ENCODE measurements at places on chromosomes 5 and 9. TPM values are rescaled to one million over a fixed set of nuclear protein-coding genes. Genes with fewer than 3 reads are reported as not detected.

DNA sequence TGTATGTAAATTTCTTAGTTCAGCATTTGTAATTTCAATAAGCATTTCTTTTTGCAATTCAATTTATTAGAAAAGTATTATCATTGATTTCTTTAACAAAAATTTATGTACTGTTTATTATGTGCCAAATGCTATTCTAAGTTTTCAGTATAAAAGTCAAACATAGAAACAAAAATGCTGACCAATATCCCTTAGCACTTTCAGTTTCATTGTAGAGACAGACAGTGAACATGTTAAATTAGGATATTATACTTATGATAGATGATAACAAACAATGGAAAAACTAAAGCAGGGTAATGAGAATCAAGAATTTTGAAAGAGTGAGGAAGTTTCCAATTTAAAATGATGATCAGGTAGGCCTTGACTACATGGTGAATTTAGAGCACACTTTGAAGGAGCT is 1106.0 kb downstream of the TAF11L14 start:
- no peak for DNase-seq

- no peak for DNase-seq
Measured at GRCh38 chr5:88364991-88365390, 96.3 kb upstream of the TMEM161B start.

DNA sequence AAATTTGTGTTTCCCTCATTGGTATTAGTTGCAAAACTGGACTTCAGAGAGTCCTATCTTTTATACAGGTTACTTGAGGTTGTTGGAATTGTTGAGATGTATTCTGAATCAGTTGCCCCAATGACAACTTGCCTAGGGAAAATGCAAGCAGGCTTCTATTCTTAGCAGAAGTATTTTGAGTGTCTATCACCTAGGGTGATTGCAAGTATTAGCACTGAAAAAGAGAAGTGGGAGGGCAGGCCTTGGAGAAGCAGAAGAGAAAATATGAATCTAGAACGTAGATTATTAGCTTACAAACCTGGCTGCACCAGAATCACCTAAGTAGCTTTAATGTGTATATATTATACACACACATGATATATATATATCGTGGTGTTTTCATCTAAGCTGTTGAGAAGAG is 43.2 kb downstream of the ADAMTS12 start:
- no peak for DNase-seq

GRCh38 chr5:94983861-94984535 is 300.9 kb downstream of the MCTP1 start:
- no peak for DNase-seq

FABP6 gene
- total RNA-seq, result 3.9 TPM

Measured in MG63 (cell line).